Stimulated activated memory B cell treated with anti-CD40 and anti-IgM and Interleukin-4, amounts not matched to agents 10 μg/mL and 1 μg/mL and 100 μg/mL, for 72 hours (primary cell): ENCODE measurements at places on chromosomes 2 and 18.

- no peak for ATAC-seq
These were observed 36.4 kb downstream of the CCDC150 start for GRCh38 chr2:196675963-196676362.

GRCh38 chr2:55550368-55551102 is 31.0 kb downstream of the CFAP36 start:
- no peak for ATAC-seq

- no peak for ATAC-seq
These were observed 51.6 kb upstream of the ROCK2 start for GRCh38 chr2:11396021-11396420.

- no peak for ATAC-seq
These were observed 20.7 kb downstream of the ASPRV1 start for GRCh38 chr2:69940691-69941090.

DNA sequence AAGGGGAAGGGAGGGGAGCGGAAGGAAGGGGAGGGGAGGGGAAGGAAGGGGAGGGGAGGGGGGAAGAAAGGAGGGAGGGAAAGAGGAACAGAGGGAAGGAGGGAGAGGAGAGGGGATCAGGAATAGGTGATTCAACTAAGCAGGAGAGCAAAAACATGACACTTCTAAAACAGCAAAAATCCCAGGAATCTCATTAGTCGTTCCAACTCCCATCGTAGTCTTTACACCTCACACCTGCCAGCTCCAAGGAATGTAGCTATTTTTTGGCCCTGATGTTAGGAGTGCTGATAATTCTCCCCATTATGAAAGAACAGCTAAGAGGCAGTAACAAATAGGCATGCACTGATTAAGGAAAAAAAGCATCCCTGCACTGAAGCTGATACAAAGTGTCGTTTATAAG is 709.9 kb upstream of the PKDCC start:
- no peak for ATAC-seq
